ENCODE measurements at places on chromosomes 1 and 21.

DNA sequence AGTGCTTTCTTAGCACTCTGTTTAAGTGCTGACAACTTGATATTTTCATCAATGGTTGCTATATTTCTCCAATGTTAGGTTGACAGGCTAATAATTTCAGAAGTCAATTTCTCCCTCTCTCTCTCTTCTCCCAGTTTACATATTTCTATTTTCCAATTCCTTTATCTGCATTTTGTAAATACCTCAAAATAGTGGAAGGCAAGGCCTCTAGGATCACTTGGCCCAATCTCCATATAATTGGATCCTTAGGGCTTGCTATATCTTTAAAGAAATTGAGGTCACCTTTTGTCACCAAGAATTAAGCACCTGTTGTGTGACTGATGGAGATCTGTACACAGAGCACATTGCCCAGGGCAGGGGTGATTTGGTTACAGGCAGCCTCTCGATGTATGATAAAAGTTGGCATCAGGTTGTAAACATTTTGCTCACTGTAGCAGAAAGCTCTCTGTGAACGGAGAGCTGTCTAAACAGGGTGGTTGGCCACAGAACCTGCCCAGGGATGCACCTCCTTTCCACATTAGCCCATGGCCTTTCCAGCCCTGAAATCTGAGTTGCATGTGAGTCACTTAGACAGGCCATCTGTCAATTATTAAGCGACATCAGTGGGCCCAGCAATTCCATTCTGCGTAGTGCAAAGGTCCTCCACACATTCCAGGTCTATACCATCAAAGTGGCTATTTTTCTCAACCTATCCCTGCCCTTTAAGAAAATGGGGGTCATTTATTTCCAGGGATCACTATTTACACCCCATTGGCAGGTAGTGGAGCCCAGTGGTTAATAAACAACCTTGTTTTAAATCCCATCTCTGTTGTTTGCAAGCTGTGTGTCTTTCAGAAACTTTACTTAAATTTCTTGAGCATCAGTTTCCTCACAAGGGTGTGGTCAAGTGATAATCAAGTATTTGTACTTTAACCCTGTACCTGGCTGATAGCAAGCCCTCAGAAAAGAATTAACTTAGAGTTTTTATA lies 29.1 kb upstream of the IRF2BP2 start:
- DNase-seq = no peak

DNA sequence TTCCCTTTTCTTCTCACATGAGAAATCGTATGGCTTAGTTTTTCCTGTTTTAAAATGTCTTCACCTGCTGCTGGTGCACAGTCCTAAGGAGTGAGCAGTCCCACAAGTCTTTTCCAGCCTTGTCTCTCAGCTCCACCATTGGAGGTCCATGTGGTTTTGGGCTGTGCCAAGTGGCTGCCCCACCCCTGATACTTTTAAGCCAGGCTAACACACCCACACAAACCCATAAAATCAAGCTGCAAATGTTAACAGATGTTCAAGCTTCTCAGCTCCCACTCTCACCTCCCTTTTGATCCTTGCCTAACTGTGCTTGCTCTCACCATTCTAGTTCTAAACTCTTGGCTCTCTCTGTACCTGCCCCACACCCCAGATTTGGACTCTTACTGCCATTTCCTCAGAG lies 74.5 kb upstream of the COL24A1 start:
- no peak for DNase-seq

DNA sequence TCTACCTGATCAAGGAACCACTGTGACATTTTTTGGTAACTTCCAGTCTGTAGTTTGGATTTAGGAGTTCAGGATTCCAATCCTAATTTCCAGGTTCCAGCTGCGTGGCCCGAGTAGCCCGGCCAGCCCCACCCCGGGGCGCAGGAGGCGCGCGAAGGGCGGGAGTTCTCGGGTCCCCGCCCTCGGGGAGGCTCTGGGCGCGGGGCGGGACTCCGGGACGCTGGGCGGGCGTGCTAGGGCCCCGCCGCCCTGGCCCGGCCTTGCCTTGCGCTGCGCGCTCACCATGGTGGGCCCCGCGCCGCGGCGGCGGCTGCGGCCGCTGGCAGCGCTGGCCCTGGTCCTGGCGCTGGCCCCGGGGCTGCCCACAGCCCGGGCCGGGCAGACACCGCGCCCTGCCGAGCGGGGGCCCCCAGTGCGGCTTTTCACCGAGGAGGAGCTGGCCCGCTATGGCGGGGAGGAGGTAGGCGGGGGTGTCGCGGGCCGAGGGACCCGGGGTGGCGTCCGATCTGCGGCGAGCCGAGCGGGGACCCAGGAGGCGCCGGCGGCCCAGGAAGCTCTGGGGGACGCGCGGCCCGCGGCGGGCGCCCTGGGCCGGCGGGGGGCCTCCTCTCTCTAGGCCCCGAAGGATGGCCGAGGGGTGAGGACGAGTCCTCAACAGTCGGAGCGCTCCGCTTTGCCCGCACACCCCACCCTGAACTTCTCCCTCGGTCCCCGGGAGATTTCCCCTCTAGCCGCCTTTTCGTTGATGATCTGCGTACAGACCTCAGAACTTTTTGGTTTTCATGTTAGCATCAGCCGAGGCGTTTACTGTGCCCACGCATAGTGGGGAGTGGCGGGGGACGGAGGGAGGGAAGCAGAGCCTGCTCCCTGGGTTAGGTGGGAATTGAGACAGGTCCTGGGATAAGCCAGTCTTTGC lies at the start of gene NENF:
Gene NENF (plus strand): TSS at position 260 of the 916 bp plus-strand sequence. CDS start 24 bp downstream, at position 284.
- DNase-seq = peak; percentile 95

DNA sequence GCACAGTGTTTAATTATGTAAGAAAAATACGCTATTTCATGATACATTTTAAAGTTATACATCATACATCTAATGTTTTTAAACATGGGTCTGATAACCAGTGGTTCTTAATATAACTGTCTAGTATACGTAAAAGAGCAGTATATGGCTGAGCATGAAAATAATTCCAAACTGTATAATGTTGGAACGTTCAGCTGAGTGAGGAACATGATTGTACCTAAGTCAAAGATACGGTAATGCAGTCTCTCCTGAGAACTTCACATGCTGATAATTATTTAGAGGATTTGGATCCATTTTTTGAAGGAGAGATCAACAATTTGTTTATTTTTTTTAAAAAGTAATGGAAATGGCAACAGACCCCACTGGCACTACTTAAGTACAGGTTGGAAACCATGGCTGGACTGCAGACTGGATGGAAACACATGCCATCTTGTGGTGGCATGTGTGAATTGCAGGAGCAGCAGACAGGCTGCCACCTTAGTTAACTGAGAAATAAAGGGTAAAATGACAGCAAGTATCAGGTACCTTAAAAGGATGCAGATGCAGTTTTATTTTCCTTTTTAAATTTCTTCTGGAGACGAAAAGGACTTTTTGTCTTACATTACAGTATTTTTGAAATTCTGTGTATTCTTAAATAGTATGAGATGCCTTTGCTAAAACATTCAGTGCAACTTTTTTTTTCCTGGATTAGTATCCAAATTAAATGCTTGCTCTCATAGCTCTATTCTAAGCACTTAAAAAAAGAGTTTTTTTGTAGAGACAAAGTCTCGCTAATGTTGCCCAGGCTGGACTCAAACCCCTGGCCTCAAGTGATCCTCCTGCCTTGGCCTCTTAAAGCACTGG lies 73.8 kb downstream of the MTR start:
- DNase-seq = peak; percentile 44

GRCh38 chr1:35340519-35340918 lies 72.0 kb downstream of the ZMYM4 start:
- no peak for DNase-seq

DNA sequence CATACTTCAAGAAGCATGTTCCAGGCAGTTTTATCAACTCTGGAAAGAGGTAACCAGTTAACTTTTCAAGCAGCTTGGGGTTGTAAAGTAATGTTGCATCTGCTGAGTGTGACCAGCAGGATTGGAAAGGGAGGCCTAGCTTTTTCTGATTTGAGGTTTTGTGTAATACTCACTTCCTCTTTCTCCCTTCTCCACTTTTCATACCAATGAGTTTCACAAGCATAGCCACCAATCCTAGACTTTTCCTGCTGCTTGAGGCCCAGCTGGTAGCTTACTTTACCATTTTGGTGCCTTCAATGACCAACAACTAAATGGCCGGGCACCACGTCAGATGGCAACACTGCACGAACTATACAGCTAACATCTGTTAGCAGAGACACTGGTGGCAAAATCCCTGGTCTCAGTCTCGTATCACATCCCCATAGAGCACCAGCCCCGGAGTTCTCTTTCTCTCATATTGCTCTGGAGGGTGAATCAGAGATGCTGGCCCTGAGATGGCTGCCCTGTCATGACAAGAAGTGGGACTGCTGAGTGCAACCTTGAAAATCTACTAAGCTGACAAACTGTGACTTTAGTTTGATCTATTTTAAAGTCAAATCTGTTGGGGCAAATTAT lies 14.8 kb upstream of the GPR88 start:
- DNase-seq = no peak

GRCh38 chr1:100448366-100448765 lies 89.6 kb upstream of the GPR88 start:
- no peak for DNase-seq

DNA sequence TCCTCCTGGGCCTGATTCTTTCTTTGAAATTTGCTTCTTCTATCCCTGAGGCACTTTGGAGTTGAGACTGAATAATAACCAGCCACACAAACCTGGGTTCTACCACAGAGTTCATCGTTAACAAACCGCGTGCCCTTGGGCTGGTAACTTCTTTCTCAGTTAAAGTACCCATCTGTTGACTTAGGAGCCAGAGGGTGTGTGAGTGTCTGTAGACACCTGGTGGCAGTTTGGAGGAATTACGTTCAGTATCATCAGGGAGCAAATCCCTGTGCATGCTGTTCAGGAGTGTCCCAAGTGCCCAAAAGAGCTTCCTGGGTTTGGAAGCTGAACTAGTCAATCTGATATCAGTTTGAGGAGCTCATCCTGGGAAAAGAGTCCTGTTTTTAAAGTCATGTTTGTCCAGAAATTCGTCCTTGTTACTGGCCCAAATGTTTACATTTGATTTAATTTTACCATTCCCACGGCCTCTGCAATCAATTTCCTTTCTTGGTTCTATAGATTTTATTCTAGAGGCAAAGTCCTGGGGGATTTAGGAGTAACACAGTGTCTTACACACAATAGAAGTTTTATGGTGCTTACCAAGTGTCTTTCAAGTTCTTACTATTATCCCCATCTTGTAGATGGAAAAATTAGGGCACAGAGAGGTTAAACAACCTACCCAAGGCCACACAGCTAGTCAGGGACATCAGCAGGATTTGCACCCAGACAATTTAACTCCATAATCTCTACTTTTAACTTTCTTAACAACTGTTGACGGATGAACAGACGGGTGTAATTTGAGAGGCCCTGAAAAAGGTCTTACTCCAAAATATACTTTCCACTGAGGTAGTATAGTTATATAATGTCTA lies 26.7 kb upstream of the RPTN start:
- DNase-seq = peak; percentile 64

DNA sequence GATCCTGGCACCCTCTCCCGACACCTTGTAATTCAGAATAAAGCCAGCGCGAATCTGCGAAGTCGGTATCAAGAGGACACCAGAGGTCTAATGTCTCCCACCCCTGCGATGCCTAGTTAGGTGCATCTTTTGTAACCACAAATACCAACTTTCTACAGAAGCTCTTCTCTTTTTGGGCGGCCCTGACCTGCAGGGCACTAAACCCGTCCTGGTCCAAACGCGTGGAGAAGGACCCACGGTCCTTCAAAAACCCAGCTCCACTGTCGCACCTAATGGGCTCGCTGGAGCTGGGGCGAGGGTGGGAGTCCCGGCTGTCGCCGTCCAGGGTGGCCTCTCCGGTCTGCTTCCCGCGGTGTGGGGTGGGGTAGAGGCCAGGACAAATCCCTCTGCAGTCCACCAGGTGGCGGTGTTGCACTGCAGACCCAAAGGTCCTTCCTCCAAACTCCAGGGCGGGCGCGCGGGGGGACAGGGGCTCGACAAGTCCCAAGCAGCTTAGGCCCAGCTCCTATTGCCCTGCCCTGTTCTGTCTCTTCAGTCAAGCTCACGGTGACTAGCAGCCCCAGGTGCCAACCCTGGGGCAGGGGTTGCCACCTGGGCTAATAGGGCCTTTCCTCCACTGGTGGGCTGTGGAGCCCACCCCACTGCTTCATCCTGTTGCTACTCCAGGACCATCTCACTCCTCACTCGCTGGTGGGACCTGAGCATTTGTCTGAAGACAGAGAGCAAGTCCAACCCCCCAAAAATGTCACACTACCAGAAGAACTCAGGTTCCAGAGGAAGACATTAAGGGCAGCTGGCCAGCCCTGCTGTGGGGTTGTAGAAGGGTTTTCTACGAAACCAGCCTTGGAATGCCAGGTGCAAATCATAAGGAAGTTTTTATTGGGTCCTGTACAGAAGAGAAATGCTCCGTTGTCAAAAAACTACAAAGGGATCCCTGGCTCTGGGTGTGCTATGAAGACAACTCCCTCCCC lies 2.8 kb downstream of the HES3 start:
- DNase-seq = peak; percentile 84

DNA sequence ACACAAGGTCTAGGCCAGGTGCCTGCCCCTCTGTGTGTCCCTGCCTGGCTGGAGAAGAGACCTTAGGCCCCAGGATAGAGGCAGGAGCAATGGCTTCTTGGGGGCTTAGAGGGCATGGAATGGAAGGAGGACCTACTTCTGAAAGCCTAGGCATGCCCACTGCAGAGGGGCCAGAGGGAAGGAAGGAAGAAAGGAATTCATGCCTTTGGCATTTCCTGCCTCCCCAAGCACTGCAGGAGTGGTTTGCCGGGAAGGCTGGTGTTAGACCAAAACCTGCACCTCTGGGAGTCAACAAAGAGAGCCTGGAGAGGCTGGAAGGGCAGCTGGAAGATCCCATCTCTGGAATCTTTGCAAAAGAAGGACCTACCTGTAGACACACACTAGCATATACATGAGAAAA lies 50.7 kb upstream of the KCNE2 start:
- peak; percentile 8 for DNase-seq

GRCh38 chr1:96361271-96361856 lies 360.2 kb upstream of the PTBP2 start:
- DNase-seq = no peak
